ENCODE measurements at places on chromosomes 16 and 17.
A peak's percentile ranks its signal among the peaks of the same experiment; 100 is the strongest.

GRCh38 chr16:75485230-75486013 is 9.8 kb downstream of the CHST6 start:
- no peak for DNase-seq

- no peak for DNase-seq
Measured at GRCh38 chr16:56923481-56924091, 8.4 kb upstream of the HERPUD1 start.

DNA sequence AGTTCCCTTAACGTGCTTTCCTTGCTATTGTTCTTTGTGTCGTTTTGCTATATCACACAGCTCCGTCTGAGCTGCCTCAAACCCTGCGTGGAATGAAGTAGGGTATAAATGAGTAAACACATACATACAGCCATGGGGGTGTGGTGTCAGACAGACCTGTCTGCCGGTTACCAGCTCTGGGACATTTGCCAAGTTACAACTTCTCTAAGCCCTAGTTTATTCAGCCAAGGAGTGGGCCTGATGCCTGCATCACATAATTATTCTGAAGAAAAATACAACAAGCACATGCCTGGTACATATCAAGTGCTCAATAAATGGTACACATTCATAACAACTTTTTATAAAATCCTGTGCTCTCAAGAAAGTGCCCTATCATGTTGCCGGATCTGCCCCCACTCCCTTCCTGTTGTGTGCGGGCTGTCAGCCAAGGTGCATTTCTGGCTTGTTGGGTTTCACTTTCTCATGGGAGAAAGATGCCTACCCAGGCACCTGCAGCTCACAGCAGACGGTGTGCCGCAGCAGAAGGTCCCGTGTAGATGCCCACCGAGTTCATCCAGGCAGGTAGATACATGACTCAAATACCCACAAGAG is 30.5 kb downstream of the SMPD3 start:
- DNase-seq = peak; percentile 1

- DNase-seq = no peak
Measured at GRCh38 chr17:12537436-12537835, 128.3 kb upstream of the MYOCD start.

DNA sequence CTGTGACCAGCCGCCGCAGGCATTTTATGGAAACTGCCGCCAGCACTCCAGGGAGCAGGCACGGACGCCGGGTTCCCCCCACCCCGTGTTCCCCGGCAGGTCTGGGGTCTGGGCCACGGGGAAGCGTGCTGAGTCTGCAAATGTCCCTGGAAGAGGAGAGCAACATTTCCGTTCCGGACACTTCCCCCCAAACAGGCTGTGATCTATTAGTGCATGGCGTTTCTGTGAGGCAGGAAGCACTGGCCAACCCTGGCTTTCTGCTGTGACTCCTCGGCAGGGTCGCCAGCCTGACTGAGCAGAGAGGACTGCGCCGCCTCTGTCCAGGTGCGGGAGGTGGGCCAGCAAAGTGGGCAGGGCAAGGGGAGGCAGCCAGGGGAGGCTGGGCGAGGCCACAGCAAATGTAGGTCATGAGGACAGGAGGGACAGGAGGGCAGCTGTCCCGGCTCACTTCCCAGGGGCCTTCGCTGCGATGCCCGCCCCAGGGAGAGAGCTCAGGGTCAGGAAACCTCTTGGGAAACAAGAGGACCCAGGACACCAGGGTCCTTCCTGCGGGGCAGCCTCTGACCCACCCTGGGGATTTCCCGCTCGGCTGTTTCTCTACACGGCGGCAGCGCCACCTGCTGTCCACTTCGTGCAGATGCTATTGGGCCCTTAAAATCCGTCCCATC is 9.5 kb downstream of the FOXF1 start:
- DNase-seq = peak; percentile 55

DNA sequence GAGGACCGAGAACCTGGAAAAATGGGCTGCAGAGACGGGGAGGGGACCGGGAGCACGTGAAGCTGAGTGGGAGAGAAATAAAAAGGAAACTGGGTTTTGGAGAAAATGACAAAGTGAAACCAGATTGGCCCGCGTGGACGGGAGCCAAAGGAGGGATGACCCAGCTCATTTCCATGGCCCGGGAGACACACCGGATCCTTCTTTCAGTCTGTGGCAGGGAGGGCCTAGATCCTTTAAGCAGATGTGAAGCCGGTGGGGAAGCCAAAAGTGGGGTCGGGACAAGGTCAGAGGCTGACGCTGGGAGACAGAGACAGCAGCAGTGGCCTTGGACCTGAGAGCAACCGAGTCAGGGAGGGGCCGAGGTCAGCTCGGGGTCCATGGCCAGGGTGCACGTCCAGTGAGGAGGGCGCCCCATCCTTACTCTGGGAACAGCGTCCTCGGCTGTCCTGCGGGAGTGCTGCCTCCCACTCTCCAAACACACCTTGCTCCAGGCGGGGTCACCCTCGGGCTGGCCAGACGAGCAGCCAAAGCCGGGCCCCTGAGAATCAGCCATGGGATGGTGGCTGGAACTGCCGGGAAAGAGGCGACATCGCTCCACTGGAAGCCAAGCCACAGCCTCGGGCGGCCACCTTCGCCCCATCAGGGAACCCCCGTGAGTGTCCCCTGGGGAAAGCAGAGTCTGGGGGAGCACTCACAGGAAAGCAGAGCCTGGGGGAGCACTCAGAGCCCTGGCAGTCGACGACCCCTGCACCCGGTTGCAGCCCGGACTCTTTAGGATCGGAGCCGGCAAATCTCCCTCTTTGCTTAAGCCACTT is 17.3 kb downstream of the CA5A start:
- peak; percentile 81 for DNase-seq

GRCh38 chr17:13765701-13766100 is 164.0 kb upstream of the HS3ST3A1 start:
- DNase-seq = no peak

Data from RPMI7951 (cell line).